ENCODE measurements at places on chromosomes 13 and 19.

DNA sequence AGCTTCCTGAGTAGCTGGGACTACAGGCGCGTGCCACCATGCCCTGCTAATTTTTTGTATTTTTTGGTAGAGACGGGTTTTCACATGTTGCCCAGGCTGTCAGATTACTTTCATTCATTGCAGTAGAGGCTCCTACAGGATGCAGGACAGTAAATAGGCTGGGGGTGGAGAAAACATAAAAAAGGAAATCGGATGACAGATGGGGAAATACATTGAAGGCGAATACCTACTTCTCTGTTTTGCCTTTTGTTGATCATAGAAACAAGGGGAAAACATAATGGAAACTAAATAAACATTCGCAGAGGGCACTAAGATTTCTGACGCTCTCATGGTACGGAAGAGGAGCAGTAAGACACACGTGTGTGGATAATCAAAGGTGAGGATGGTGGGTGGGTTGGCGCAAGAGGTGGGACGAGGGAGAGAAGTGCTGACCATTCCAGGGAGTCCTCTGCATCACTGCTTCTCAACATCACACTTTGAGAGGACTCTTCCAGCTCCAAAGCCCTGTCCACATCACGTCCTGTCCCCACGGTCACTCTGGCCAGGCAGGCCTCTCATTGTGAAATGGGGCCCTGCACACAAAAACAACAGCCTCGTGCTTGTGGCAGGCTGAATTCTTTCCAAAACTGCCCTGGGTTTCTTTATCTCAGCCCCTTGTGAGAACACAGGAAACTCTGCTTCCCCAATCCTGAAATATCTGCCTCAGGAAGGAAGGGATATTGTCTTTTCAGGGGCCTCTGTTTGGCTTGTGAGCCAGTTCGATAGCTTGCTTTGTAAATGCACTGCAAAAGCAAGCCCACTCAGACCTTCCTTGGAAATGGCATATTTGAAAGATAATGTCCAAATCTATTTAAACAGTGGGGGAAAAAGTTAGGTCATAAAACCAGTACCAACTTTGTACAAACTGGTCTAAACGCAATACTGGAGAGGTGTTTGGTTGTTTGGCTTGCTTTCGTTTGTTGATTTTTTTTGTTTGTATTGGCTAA, 188.5 kb downstream of the FOXO1 start:
- DNase-seq: peak; percentile 34

GRCh38 chr19:11905928-11906327, 18.3 kb downstream of the ZNF69 start:
- no peak for DNase-seq

- DNase-seq: no peak
These were observed 2.2 kb upstream of the ARHGEF18 start for GRCh38 chr19:7346488-7346971.

- DNase-seq: no peak
These were observed 185.3 kb upstream of the MIR17HG start for GRCh38 chr13:91162180-91162579.
